ENCODE measurements at places on chromosomes 3 and 15. TPM values are rescaled to one million over a fixed set of nuclear protein-coding genes. Genes with fewer than 3 reads are reported as not detected.

DNA sequence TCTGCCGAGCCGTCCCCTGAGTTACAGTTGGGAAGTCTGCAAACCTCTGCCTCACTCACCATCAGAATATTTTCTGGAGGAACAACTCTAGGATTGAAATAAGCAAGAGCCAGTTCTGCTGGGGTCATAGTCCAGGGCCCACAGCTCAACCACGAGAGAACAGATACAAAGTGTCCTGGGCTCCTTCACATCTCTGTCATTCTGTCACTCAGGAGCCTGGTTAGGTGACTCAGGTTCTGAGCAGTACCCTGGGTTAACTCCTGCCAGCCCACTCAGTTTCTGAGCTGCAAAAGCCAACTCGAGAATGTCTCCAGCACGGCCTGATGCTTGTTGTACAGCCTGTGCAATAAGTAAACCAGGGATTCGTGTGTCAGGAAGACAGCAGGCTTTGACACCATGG is 155.7 kb downstream of the SLCO3A1 start:
- DNase-seq, result no peak

- DNase-seq, result no peak
These were observed 229.7 kb upstream of the TLE3 start for GRCh38 chr15:70327328-70327855.

DNA sequence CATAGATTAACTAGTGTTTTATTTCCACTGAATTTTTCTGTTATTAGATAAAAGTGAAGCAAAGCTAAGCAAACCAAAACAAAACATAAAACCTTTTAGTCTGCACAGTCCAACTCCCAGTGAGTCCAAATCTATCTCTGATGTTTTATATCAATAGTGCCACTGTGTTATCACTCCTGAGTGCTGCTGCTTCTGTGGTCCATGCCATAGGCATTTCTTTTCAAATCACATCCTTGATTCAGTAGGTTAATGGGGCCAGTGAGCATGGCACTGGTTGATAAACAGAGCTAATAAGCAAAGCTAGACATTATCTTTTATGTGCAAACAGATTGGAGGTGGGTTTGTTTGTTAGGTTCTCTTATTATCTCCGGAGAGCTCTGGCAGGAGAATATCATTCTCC is 30.0 kb downstream of the RBMS3 start:
- no peak for DNase-seq

- no peak for DNase-seq
These were observed 81.2 kb downstream of the CHD2 start for GRCh38 chr15:92981333-92981732.

GRCh38 chr3:81908561-81908960 is 147.1 kb upstream of the GBE1 start:
- no peak for DNase-seq

The SCG5 gene
- 8.0 TPM for polyA plus RNA-seq

DNA sequence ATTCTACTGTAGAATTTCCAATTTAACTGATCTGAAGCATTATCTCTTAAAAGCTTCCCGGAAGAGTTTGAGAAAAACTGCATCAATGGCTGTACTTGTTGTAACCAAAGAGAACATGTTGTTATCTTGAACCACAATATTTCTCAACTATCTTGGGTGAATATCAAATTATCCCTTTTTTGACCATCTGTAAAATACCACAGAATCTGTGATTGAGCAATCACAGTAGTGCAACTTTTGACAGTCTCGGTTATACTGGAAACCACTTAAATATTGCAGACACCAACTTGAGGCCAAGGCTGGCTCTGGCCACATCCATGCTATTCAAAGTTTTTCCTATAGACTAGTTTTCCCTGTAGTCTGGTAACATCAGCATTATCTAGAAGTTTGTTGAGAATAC is 842.8 kb upstream of the EPHA6 start:
- no peak for DNase-seq

- peak; percentile 59 for DNase-seq
These were observed 11.2 kb downstream of the SH2D7 start for GRCh38 chr15:78103406-78104118.

DNA sequence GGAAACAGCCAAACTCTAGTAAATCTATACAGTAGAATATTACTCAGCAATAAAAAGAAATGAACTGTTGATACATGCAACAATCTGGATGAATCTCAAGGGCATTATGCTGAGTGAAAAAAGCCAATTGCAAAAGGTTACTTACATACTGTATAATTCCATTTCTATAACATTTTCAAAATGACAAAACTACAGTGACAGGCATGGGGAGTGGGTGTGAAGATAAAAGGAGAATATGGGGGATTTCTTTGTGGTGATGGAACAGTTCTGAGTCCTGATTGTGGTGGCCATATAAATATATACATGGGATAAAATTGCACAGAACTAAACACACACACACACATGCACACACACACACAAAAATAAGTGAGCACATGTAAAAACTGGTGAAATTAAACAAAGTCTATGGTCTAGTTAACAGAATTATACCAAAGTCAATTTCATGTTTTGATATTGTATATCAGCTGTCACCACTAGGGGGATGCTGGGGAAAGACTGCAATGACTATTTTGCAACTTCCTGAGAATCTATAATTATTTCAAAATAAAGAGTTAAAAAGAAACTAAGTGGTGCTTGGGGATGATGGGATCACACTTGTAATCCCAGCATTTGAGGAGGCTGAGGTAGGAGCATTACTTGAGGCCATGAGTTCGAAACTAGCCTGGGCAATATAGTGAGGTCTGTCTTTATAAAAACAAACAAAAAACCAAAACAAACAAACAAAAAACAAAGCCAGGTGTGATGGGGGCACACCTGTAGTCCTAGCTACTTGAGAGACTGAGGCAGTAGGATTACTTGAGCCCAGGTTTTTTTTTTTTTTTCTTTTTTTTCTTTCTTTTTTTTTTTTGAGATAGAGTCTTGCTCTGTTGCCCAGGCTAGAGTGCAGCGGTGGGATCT is 66.0 kb downstream of the SPTSSB start:
- no peak for DNase-seq

The COLQ gene
- polyA plus RNA-seq, result 39.8 TPM

- DNase-seq, result peak; percentile 87
These were observed 179.9 kb downstream of the ZIC1 start for GRCh38 chr3:147589016-147589415.

Data from muscle of leg (tissue), 16 donors.